Right ventricle myocardium superior (tissue), 1 donor: ENCODE measurements at places on chromosomes 4 and X. TPM values are rescaled to one million over a fixed set of nuclear protein-coding genes. Genes with fewer than 3 reads are reported as not detected.
A peak's percentile ranks its signal among the peaks of the same experiment; 100 is the strongest.

- no peak for DNase-seq
These were observed 20.8 kb upstream of the TMEM184C start for GRCh38 chr4:147596377-147596776.

- DNase-seq = no peak
These were observed 14.8 kb downstream of the ZNF185 start for GRCh38 chrX:152912641-152913040.

- no peak for DNase-seq
These were observed 194.5 kb upstream of the EDA2R start for GRCh38 chrX:66833426-66833825.

GRCh38 chrX:11351375-11352295, 58.4 kb downstream of the AMELX start:
- peak; percentile 64 for DNase-seq

- DNase-seq = no peak
These were observed 223.0 kb upstream of the ZIC3 start for GRCh38 chrX:137342969-137343368.

- no peak for DNase-seq
These were observed 10.7 kb upstream of the SMIM10L2A start for GRCh38 chrX:135410861-135411627.

GRCh38 chrX:790041-790506, 159.5 kb downstream of the SHOX start:
- no peak for DNase-seq

GRCh38 chr4:15653864-15654592, 1.1 kb downstream of the FBXL5 start:
- DNase-seq = no peak

DNA sequence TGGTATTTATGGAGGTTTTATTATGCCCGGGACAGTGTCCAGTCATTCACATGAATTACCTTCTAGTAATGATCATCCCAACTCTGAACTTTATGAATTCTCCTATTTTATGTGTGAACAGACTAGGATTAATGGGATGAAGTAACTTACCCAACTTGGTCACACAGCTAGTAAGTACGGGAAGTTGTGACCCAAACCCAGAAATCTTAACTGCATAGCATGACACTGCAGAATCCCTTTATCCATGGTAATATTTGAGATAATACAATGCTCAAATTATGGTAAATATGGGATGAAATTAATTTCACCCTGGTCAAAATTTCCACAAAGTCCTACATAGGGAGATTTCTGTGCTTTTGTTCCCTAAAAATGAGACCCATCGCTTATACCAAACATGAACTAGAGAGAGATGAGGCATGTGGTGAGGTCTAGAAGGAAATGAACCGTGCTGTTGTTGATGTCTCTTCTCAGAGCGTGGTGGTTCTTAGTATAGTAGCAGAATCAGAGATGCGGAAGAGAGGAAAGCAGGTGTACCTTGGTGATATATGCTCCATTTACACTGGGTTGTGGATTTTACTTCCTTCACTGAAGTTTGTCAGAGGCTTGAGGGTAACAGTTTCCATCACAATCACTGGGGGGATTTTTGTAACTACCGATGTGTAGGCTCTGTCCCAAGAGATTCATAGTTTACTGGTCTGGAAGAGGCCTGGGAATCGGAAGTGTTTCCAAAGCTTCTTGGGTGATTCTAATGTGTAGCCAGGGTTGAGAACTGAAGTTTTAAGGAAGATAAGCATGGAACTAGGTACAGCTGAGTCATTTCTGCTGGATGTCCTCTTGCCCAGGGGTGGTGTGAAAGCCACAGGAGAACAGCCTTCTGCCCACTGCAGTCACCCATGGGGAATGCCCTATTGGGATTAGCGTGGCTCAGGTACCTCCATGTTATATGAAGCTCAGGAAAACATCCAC, 30.2 kb upstream of the FAM9C start:
- no peak for DNase-seq

- DNase-seq = no peak
These were observed 132.6 kb downstream of the ANAPC4 start for GRCh38 chr4:25509646-25510045.

DNA sequence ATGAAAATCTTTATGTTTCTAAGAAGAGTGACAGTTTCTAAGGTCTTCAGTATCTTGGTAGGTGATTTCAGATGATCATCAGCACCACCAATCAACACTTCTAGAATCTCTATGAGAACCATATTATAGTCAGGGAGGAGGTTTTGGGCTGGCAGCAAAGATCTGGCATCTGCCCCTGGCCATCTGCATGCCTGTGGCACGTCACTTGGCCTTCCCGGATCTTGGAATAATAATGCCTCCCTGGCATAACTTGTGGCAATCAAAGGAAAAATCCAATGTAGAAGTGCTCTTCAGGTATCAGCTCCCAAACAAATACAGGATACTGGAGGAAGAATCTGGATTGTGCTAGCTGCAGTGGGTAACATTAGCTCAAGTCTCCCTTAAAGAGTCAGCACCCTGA, 57.3 kb downstream of the RASL11B start:
- DNase-seq = no peak

DNA sequence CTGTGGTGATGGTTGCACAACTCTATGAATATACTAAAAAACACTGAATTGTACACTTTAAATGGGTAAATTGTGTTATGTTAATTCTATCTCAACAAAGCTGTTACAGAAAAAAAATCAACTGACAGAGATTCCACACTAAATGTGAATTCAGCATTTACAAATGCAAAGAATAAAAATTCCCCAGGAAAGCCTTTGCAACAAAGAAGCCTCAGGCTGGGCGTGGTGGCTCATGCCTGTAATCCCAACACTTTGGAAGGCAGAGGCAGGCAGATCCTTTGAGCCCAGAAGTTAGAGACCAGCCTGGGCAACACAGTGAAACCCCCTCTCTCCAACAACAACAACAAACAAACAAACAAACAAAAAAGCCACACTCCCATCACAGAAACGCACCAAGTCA, 8.9 kb downstream of the BCLAF3 start:
- no peak for DNase-seq

DNA sequence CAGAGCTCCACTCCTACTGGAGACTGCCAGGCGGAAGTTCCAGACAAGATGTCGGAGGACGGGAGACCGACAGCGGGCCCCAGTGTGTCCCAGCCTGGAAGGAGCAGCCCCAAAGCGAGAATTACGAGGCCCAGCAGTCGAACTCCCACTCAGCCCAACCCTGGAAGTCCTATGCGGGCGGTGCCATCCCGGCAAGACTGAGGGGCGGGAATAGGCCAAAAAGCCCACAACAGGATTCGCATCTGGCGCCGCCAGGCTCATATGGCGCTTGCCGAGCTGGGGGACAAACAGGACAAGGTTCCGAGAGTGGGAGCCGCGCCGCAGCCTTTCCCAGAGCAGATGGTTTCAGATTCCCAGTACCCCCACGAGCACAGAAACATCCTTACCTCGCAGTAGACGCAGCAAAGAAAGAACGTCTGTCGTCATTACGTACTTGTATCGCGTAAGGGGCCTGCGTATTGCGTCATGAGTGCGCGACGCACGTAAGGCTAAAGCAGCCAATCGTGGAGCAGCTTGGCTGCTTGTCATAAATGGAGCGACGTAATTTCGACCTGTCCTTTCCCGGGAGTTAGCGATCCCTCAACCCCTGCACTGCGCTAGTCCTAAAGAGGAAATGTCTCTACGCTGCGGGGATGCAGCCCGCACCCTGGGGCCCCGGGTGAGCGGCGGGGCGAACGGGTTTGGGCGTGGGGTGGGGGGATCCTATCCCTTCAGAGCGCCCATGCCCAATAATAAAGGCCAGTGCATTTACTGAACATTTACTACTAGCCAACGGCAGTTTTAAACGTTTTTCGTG, at the start of the genes LIAS and RPL9:
TSS of gene LIAS (plus strand) at position 552 of the 796 bp plus-strand sequence. CDS start at position 614, 62 bp downstream.
TSS of gene RPL9 (minus strand) at position 418 of the 796 bp plus-strand sequence. CDS start 483 bp downstream, outside the sequence.
- peak; percentile 98 for DNase-seq

GRCh38 chrX:118189000-118189399, 72.4 kb upstream of the KLHL13 start:
- no peak for DNase-seq

- DNase-seq = no peak
These were observed 1590.7 kb downstream of the STIM2 start for GRCh38 chr4:28451346-28451745.

GRCh38 chrX:3550160-3550751, 163.2 kb downstream of the PRKX start:
- DNase-seq = no peak

GRCh38 chr4:156265407-156265806, 311.7 kb upstream of the CTSO start:
- DNase-seq = no peak

GRCh38 chrX:131830400-131831184, 192.5 kb upstream of the STK26 start:
- peak; percentile 58 for DNase-seq

- DNase-seq = no peak
These were observed 41.8 kb downstream of the ADRA2C start for GRCh38 chr4:3807822-3808496.

- DNase-seq = peak; percentile 44
These were observed 15.6 kb downstream of the PPP2R3B start for GRCh38 chrX:370963-371745.

GRCh38 chrX:40778861-40779575, 43.7 kb upstream of the MED14 start:
- DNase-seq = no peak

DNA sequence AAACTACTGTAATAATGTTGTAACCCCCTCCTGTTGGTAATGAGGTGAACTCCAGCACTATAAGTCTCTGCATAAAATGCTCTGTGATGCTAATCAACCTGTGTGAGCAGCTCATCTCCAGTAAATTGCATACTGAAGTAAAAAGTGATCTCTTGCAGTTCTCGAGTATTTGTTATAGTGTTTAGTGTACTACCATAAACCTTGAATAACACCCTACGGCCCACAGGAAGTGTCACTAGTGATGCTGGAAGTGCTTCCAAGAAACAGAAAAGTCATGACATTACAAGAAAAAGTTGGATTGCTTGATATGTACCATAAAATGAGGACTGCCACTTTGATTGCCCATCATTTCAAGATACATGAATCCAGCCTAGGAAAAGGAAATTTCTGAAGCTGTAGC, 39.0 kb downstream of the IL15 start:
- DNase-seq = no peak

DNA sequence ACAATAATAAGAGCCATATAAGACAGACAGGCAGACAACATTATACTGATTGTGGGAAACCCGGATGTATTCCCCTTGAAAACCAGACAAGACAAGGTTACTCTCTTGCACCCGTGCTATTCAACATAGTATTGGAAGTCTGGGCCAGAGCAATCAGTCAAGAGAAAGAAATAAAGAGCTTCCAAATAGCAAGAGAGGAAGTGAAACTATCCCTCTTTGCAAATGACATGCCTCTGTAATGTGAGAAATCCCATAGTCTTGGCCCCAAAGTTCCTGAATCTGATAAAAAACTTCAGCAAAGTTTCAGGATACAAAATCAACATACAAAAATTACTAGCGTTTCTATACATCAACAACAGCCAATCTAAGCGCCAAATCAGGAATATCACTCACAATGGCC, 102.1 kb downstream of the DCAF12L2 start:
- no peak for DNase-seq

DNA sequence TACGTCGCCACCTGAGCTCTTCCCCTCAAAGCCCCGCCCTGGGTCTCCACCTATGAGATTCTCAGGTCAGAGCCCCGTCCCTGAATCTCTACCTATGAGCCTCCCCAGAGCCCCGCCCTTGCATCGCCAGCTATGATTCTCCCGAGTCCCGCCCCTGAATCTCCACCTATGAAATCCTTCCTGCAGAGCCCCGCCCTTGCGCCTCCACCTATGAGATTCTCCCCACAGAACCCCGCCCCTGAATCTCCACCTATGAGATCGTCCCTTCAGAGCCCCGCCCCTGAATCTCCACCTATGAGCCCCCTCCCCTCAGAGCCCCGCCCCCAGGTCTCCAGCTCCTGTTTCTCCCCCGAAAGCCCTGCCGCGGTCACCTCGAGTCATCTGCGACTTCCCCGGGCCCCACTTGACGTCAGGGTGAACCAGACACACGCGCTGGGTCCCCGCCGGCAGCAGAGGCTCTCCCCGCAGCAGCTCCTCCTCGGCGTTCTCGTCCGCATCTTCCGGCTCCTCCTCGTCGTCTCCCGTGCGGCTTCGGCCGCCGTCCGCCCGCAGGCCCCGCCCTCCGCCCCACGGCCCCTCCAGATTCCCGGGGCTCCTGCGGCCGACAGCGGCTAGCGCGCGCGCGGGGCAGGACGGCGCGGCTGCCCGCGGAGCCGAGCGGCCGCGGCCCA, 393 bp downstream of the GTPBP6 start:
- DNase-seq = peak; percentile 99

- DNase-seq = no peak
These were observed 2.9 kb downstream of the NDST4 start for GRCh38 chr4:115110191-115111181.

DNA sequence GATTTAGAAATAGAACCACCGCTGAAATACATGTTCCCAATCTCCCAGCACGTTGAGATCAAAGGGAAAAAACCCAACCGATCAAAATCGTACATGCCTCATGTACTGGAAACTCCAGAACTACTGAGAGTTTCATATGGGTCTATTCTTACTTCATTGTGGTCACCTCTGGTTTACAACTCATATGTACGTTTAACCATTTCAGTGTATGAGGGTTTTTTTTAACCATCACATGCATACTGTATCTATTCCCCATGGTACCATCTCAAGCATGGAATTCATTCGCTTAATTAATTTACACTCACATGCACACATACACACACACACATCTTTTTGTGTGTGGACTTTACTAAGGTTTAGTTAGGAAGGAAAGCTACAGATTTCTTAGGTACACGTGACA, 46.0 kb upstream of the CLNK start:
- no peak for DNase-seq

- DNase-seq = no peak
These were observed 17.7 kb downstream of the CD99L2 start for GRCh38 chrX:150880808-150881165.

Gene CDKN2AIP
- total RNA-seq = 8.7 TPM

Gene MAGEA2
- not detected for total RNA-seq

Gene NAA15
- total RNA-seq = 36.6 TPM

Gene GIMD1
- not detected for total RNA-seq

Gene ZDHHC15
- total RNA-seq = 2.8 TPM

Gene NR3C2
- 24.7 TPM for total RNA-seq

Gene ANKRD37
- total RNA-seq = 22.1 TPM

Gene GABRE
- 28.0 TPM for total RNA-seq

Gene KIT
- 1.6 TPM for total RNA-seq

Gene OTOP1
- total RNA-seq = not detected

Gene SPANXN4
- total RNA-seq = not detected

Gene CCDC149
- 10.8 TPM for total RNA-seq

Gene TMPRSS11A
- not detected for total RNA-seq

Gene CXCR3
- 0.22 TPM for total RNA-seq

Gene P2RY10
- not detected for total RNA-seq

Gene ADH1C
- total RNA-seq = 6.9 TPM

Gene KLB
- total RNA-seq = 0.13 TPM
